ENCODE measurements at places on chromosomes 7 and 10.

- DNase-seq: peak; percentile 10
Observed at GRCh38 chr10:71396084-71396710, 523 bp upstream of the CDH23 start.

DNA sequence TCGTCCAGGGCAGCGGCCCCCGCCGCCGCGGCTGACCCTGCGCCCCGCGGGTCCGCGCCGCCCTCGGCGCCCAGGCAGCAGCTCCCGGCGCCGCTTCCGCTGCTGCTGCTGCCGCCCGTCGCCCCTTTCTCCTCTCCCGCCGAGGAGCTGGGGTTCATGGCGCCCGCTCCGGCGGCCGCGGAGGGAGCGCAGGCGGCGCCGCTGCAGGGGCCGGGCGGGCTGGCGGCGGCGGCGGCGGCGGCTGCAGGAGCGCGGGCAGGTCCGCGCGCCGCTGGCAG, 286 bp downstream of the DGKI start:
- no peak for DNase-seq

DNA sequence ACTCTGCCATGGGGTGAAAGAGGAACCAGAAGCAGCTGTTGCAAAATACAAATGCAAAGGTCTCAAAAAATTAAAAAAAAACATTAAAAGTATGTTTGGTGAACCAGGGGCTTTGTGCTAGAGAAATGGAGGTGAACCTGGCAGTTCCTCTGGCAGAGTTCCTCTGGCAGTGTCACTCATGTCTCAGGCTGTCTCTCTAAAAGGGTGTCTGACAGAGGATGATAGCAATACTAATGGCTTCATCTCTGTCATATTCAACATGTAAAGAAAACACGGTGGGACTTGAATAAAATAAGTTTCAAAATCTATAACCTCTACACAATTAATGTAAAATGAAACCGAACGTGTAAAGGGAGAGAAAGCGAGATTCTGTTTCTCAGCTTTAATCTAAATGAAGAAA, 375.7 kb upstream of the VWC2 start:
- DNase-seq: no peak

- peak; percentile 39 for DNase-seq
Observed at GRCh38 chr10:77836299-77836820, 90.2 kb downstream of the DLG5 start.

- no peak for DNase-seq
Observed at GRCh38 chr10:122859527-122859926, 13.9 kb upstream of the CUZD1 start.

- DNase-seq: no peak
Observed at GRCh38 chr10:113216102-113216501, 266.1 kb downstream of the TCF7L2 start.

GRCh38 chr10:85671530-85671929, 695.1 kb downstream of the GRID1 start:
- DNase-seq: no peak
